ENCODE measurements at places on chromosomes 4 and X.
A peak's percentile ranks its signal among the peaks of the same experiment; 100 is the strongest.

- no peak for DNase-seq
Measured at GRCh38 chr4:151395873-151396272, 13.1 kb upstream of the FHIP1A start.

DNA sequence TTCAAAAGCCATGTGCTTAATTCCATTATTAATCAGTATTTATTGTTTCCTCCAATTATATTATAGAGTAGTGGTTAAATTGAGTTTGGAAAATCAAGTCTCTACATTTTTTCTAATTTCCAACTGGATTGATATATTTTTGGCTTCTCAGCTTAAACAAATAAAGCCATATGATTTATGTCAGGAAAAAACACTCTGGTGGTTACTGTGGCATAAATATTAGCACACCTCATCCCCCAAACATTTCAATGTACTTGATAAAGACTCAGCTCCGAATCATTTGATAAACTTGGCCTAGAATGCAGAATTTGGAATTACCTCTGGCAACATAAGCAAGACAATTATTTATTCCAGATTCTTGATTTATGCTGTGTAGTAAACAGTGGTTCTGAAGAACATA is 2313.8 kb downstream of the ARAP2 start:
- no peak for DNase-seq

DNA sequence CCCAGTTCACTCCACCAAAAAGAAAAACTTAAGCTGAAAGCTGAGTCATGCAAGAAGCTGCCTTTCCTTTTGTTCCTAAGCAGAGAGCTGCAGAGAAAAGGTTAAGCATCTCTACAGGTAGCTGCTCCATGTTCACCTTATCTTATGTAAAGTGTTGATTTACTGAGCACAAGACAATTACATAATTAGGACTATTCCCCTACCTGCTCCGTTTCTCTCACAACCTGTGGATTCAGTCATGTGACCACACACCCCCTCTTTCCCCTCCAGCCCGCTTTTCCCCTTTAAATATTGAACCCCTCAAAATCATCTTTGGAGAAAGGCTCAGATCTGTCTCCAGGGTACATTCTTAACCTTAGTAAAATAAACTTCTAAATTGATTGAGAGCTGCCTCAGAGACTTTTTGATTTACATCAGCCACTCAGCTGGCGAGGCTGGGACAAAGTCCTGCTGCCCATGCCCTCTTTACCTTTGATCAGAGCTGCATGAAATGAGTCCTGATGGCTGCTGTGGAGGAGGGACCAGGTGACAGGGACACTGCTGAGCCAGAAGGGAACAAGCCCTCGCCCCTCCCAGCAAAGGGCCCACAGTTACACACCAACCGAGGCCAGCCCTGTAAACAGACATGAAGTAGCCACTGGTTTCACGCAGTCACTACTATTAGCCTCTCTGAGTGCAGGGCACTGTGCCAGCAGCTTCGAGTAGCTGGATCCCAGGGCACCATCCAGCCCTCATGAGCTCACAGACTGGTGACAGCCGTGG is 53.9 kb upstream of the C4orf50 start:
- DNase-seq: peak; percentile 64

- no peak for DNase-seq
Measured at GRCh38 chr4:38283724-38284123, 323.5 kb downstream of the PTTG2 start.

- no peak for DNase-seq
Measured at GRCh38 chrX:55210931-55211677, 9.0 kb upstream of the PAGE5 start.

- DNase-seq: no peak
Measured at GRCh38 chr4:1412376-1413203, 6.3 kb upstream of the NKX1-1 start.

DNA sequence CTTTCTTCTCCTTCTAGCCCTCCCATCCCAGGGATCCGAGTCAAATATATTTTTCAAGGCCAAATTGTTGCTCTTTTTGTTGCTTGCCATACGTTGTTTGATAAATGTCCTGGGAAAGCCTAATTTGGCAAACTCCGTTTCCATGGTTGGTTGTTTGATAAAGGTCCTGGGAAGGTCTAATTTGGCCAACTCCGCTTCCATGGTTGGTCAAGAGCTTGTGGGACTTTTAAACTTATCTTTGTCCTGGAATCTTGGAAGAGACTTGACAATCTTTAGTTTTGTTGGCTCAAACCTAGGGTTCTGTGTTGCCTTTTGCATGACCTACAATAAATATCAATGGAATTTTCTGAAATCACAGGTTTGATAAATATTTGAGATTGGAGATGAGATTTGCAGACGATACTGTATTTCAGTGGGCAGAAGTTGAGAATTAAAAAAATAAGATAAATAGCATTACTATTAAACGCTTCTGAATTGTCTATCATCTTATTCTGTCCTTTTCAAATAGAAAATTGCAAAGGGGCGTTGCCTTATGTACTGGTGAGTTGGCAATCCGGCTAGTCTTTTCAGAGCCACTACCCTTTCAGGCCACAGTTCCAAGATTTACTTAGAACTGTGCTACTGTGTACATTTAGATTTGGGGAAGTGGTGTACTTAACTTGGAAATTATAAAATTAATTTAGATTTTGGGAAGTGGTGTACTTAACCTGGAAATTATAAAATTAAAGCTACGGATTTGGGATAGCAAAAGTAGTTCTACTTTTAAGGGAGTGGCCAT is 804 bp downstream of the OSTC start:
- DNase-seq: no peak

- no peak for DNase-seq
Measured at GRCh38 chr4:172630280-172630679, 538.3 kb upstream of the GALNT7 start.

- DNase-seq: no peak
Measured at GRCh38 chr4:141395246-141395830, 174.6 kb downstream of the ZNF330 start.

DNA sequence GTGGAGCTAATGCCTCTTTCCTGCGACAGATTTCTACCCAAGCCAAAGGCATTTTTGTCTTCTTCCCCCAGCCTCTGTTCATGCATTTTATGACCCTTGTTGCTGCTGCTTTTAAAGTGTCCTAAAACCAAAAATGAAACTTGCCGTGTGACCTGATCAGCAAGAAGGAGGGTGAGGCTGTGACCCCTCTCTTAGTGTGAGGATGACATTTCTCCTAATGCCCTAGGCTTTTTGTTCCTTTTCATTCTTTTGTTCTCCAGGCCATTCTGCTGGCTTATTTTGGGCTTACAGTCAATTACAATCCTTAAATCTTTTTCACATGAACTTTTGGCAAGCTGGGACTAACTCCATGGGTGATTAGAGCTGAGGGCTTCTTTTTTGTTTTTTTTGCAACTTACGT is 34.4 kb downstream of the PTTG2 start:
- DNase-seq: no peak

GRCh38 chrX:9019151-9019550 is 14.8 kb downstream of the FAM9B start:
- DNase-seq: no peak

- no peak for DNase-seq
Measured at GRCh38 chrX:150577174-150577573, 8.8 kb downstream of the MTM1 start.

DNA sequence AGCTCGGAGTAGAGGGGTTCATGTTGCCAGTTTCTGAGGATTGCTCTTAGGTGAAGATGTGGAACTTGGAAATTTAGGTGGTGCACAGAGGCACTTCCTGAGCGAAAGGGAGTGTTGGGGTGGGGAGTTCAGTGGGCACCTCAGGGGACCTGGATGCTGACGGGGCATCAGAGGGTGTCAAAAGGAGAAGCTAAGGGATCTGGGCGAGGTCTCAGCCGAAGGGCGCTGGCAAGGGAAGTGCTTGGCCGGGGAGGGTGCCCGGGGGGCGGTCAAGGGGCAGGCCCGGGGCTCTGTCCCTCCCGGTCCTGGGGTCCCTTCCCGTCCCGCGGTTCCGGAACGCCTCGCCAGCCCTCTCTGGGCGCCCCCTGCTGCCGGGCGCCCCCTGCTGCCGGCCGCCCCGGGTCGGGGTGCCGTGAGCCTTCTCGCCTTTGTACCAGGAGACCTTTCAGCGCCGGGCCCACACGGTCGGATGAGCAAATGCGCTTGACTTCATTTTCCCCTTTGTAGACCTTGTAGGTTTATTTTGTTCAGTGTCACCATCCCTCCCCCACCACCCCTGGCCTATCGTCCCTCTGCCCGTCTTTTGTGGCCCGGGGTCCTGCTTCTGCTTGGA is 3.0 kb upstream of the PHOX2B start:
- no peak for DNase-seq

DNA sequence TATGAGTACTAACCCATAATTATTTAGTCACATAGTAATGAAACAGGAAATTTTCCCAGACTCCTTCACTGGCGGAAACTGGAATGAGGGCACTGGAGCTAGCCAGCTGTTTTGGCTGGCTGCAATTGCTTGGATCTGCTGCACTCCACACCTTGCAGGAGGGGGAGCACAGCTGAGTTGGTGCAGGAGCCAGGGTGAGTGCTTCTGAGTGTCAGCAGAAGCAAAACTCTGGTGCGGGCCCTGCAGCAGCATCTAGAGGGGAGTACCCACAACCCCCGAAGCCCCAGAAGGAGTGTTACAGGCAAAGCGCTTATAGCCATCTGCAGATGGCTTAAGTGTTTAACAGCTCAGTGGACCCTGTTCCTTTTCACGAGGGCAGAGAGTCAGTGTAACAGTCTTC is 96.1 kb downstream of the RPA4 start:
- no peak for DNase-seq

GRCh38 chrX:55109306-55109705 is 20.5 kb downstream of the PAGE2 start:
- no peak for DNase-seq

DNA sequence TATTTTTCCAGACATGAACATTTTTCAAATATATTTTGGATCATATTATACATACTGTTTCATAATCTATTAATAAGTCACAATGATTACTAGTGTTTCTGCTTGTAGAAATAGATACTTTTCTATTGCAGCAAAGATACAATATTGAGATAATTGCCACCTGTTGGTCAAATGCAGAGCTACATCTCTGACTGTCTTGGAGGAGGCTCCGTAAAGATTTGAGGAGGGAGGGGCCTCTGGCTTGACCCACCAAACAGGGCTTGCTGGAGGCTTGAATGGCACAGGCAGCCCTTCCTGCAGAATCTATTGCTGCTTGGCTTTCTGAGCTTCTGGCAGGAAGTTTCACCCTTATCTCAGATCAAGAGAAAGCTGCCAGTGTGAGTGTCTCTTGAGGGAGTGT is 99.3 kb upstream of the ARMCX2 start:
- DNase-seq: no peak

DNA sequence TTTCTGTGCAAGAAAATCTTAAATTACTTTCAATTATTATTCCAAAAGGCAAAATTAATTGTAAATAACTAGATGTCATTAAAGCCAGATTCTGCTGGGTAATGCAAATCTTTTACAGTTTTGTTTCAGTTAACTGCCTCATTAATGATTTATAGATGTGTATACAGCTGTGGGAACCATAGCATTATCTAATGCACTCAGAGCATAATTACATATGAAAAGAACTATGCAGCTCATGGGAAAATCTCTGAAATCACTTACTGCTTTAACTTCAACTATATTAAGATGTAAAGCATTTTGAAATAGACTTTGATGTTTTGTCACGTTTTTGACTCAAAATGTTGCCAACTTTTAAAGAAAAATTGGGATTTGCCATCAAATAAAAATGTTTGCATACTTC is 630.3 kb upstream of the KLHL4 start:
- no peak for DNase-seq

DNA sequence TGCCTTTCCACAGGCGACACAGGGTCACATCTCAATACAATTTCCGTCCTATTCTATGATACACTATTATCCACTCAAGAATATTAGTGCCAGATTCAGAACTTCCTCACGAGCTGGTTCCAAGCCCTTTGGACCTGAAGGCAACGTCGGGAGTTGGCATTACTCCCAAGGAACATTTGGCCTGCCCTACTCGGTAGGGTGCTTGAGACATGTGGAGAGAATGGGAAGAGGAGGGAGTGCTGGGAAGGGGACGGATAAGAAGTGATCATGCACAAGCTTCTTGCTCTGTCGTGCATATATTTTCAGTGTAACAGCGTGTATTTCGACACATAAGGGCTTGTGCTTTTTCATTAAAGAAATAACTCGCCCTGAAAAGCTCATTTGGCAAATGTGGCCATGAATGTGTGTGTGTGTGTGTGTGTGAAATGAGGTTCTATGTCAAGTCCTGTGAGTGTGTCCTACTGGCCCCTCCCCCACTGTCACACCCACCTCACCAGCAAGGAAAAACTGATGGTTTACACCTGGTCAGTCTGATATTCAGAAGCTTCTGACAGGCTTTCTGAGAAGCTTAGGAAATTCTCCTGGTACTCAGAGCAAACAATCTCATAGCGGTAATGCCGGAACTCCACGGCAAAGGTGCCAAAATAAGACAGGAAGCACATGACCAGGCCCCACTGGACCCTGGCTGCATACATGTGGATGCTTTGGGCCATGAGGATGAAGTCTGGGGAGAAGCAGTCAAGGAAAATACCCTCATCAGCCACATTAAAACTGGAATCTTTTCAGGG is 54.8 kb downstream of the ENOPH1 start:
- no peak for DNase-seq

- no peak for DNase-seq
Measured at GRCh38 chrX:105837232-105837631, 14.9 kb downstream of the NRK start.

DNA sequence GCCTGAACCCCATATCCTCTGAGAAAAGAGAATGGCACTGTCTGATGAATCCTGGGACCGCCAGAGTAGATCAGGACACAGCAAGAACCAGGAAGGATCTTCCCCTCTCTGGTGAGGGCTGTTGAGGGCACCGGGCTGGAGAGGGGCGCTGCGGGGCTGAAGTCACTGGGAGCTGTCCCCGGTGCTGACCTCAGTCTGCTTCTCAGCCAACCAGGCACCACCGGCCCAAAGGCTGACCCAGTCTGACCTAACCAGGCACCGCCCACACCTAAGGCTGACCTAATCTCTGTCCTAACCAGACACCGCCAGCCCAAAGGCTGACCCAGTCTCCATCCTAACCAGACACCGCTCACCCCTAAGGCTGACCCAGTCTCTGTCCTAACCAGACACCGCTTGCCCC is 82.8 kb downstream of the CPZ start:
- no peak for DNase-seq

- DNase-seq: no peak
Measured at GRCh38 chrX:85052205-85052604, 48.5 kb downstream of the APOOL start.

GRCh38 chr4:13378973-13379759 is 105.0 kb downstream of the RAB28 start:
- no peak for DNase-seq

All from DMS79 (cell line).